ENCODE measurements at places on chromosomes 12 and 14.
A peak's percentile ranks its signal among the peaks of the same experiment; 100 is the strongest.

- DNase-seq, result no peak
These were observed 39.8 kb downstream of the SAMD4A start for GRCh38 chr14:54606631-54607133.

- DNase-seq, result no peak
These were observed 10.7 kb downstream of the CCDC196 start for GRCh38 chr14:66496911-66497310.

- no peak for DNase-seq
These were observed 2.0 kb upstream of the ATN1 start for GRCh38 chr12:6925540-6926279.

GRCh38 chr12:113271853-113272561 is 50.7 kb downstream of the TPCN1 start:
- DNase-seq, result peak; percentile 71

DNA sequence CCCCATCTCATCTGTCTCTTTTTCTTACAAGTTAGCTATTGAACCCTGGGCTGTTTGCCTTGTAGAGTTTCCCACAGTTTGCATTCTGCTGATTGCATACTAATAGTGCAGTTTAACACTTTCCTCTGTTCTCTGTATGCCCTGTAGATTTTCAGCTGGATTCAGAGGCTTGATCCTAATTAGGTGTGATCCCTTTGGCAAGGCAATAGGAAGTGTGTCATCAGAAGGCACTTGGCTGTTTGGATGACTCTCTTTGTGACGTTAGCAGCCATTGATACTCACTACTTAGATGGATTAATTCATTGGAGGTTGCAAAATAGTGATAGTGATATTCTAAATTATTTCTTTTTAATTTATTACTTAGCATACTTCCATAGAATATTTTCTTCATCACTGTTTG is 33.6 kb downstream of the FUT8 start:
- DNase-seq, result no peak

DNA sequence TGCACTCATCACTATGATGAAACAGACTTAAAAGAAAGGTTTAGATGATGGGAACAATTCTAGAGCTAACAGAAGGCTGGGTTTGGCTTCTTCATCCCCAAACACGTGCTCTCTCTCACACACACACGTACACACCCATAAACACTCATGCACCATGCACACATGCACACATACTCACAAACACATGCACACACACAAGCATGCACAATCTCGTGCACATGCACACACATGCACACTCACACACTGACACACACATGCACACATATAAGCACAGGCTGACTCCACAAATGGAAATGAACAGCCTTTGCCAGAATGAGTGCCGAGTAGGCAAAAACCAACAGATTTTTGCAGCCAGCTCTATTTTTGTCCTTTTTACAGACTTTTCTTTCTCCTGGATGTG is 1571.6 kb downstream of the AACS start:
- DNase-seq, result no peak

- DNase-seq, result no peak
These were observed 73.9 kb downstream of the PPP1R36 start for GRCh38 chr14:64623554-64624165.

GRCh38 chr14:95095996-95096395 is 61.3 kb downstream of the DICER1 start:
- DNase-seq, result no peak

- DNase-seq, result no peak
These were observed 216.2 kb downstream of the PELI2 start for GRCh38 chr14:56334458-56334857.

- no peak for DNase-seq
These were observed 407.0 kb upstream of the SEL1L start for GRCh38 chr14:81940651-81941050.

GRCh38 chr12:124449623-124450375 is 117.6 kb downstream of the NCOR2 start:
- DNase-seq, result no peak

GRCh38 chr12:32302218-32303173 is 96.9 kb upstream of the FGD4 start:
- DNase-seq, result no peak

GRCh38 chr12:101343893-101344292 is 63.7 kb downstream of the ARL1 start:
- DNase-seq, result no peak

- DNase-seq, result no peak
These were observed 52.3 kb downstream of the KCNK10 start for GRCh38 chr14:88270776-88271175.

DNA sequence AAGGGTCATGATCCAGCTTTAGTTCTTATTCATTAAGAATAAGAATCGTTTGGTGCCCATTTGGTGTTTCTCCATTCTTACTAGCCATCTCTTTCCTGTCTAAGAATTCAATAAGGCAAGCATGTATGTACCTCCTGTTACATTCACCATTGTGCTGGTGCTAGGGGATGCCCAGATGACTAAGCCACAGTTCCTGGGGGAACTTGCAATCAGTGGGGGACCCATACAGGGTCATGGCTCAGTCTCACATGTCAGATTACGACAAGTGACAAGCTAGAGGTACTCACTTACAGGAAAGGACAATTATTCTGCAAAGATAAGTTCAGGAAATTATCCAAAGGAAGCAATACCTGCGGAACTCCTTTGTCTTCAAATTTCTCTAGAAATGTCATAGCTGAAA is 125.4 kb downstream of the STXBP6 start:
- DNase-seq, result no peak

- peak; percentile 26 for DNase-seq
These were observed 10.3 kb downstream of the DCP1B start for GRCh38 chr12:1993871-1994371.

- no peak for DNase-seq
These were observed 86.8 kb downstream of the SPRING1 start for GRCh38 chr12:116651089-116651488.

DNA sequence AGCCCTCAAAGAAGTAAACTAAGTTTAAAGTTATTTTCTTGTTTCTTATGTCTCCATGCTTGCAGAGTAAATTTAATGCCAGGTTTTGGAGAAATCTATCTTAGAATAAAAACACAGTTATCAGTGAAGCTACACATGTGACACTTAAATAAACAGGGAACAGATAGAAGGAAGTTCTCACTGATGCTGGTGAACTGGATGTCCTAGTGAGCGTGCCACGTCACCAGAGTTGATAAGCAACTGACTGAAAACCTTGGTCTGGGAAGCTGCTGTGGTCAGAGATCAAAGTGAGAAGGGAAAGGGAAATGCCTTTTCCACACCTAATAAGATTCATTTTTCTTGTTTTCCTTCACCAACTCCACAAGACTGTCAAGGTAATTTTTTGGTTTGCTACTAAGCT is 74.8 kb upstream of the PCED1B start:
- DNase-seq, result no peak

- no peak for DNase-seq
These were observed 13.5 kb downstream of the NFATC4 start for GRCh38 chr14:24381363-24382063.

- DNase-seq, result no peak
These were observed 101.1 kb upstream of the PLEKHG7 start for GRCh38 chr12:92601680-92602079.

DNA sequence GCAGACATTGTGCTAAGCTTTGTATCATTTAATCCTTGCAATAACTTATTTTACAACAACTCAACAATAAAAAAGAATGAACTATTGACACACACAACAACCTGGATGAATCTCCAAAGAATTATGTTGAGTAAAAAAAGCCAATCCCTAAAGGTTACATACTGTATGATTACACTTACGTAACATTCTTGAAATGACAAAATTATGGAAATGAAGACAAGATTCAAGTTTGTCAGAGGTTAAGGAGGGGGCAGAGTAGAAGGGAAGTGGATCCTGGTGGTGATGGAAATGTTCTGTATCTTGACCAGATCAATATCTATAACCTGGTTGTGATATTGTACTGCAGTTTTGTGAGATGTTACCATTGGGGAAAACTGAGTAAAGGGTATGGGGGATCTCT is 63.2 kb upstream of the LMNTD1 start:
- no peak for DNase-seq

GRCh38 chr14:36508418-36509068 is 11.5 kb downstream of the NKX2-1 start:
- DNase-seq, result peak; percentile 44

DNA sequence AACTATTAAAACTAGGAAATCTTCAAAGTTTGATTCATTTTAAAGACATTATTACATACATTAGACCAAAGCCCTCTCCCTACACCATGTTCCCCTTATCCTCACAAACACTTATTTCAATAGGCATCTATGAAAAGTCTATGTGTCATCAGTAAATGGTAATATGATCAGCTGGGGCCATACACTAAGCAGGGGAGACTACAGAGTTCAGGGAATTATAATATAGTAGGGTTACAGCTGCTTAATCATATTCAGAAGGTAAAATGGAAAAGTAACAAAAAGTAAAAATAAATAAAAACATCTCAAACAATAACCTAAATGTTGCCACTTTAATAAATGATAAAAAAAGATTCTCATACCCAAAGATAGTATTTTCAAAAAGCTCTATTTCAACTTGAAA is 29.1 kb downstream of the PAWR start:
- no peak for DNase-seq

DNA sequence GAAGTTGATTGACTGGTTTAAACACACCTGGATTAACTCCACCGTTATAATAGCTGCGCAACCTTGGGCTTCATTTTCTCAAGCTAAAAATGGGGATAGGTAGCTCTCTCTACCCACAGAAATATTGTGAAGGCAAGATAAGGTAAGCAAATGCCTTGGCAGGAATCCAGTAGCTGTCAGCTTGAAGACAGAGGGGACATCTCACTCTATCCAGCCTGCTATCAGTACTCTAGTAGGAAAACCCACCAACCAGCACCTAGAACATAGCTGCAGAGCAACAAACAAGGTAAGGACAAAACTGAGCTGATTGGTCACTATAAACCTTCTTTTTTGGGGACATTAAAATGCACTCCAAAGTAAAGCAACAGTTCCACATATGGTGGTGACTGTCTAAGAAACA is 7.7 kb downstream of the CSRP2 start:
- no peak for DNase-seq

GRCh38 chr12:98895086-98895651 is 250.1 kb downstream of the APAF1 start:
- DNase-seq, result peak; percentile 80
